Smooth muscle cell of the brain vasculature (primary cell): ENCODE measurements at places on chromosomes 1 and 21.

GRCh38 chr21:28537371-28538079 is 455.2 kb downstream of the LTN1 start:
- no peak for DNase-seq

DNA sequence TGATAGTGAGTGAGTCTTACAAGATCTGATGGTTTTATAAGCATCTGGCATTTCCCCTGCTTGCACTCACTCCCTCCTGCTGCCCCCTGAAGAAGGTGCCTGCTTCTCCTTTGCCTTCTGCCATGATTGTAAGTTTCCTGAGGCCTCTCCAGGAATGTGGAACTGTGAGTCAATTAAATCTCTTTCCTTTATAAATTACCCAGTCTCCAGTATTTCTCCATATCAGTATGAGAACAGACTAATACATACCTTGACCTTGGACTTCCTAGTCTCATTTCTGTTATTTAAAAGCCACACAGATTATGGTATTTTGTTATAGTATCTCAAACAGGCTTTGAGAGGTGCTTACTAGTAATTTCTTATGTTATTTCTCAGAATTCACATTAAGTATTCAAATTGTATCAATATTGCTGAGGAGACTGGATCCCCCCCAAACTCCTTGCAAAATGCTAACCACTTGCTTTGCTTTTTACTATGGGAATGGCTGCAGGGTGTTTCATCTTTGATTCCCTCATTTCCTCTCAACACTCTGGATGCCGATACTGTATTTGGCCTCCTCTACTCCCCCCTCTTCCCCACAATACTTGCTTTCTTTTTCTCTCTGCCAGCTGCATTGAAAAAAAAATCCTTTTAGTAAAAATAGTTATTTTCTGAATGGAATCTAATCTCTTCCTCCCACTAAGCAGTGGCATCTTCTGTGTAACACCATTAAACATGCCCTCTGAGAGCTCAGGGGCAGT is 96.9 kb upstream of the WLS start:
- DNase-seq, result no peak

GRCh38 chr1:183693521-183693920 is 40.4 kb upstream of the APOBEC4 start:
- DNase-seq, result no peak

- no peak for DNase-seq
Observed at GRCh38 chr21:41677671-41678015, 89.2 kb downstream of the RIPK4 start.

GRCh38 chr1:20178634-20179370 is 7.1 kb upstream of the UBXN10 start:
- no peak for DNase-seq

- DNase-seq, result no peak
Observed at GRCh38 chr21:41706263-41706639, 60.6 kb downstream of the RIPK4 start.

DNA sequence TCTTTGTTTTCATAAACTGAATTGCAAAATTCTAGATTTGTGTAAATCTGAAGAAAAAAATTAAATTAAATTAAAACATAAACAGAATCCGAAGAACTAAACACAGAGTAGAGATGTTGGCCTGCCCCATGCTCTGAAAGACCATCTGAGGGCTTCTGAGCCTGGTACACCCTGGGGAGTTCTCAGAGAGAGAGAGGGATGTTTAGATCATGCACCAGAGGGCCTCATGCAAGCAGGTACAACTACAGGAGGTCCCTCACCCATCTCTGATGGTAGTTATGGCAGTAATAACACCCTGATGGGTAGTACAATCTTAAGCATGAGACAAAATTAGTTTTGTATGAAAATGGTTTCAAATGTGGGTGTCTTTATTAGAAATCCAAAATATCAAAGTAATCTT is 127.7 kb downstream of the TGFB2 start:
- no peak for DNase-seq

GRCh38 chr1:245448975-245449431 is 294.2 kb downstream of the KIF26B start:
- no peak for DNase-seq

- DNase-seq, result no peak
Observed at GRCh38 chr1:239657291-239657690, 270.9 kb downstream of the CHRM3 start.

GRCh38 chr1:175116903-175117302 is 49.3 kb downstream of the TNN start:
- DNase-seq, result no peak

DNA sequence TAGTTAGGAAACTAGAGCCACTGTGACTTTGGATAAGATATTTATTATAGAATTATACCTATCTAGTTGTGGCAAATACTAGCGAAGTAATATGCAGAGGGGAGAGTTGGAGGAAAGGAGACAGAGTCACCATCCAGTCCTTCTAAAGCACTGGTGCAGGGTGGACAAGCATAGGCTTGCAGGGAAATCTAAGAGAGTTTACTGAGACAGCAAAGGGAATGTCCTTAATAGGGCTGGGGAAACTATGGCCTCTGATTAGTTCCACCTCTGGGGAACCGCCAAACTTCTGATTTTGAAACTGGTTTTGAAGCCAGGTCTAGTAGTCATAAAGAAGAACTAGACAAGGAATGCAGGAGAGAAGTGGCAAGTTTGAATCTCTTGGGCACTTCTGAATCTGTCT is 407.9 kb downstream of the VAV3 start:
- no peak for DNase-seq

- DNase-seq, result no peak
Observed at GRCh38 chr1:57222801-57223200, 201.1 kb downstream of the DAB1 start.

GRCh38 chr21:15763359-15763758 is 33.6 kb downstream of the USP25 start:
- DNase-seq, result no peak

DNA sequence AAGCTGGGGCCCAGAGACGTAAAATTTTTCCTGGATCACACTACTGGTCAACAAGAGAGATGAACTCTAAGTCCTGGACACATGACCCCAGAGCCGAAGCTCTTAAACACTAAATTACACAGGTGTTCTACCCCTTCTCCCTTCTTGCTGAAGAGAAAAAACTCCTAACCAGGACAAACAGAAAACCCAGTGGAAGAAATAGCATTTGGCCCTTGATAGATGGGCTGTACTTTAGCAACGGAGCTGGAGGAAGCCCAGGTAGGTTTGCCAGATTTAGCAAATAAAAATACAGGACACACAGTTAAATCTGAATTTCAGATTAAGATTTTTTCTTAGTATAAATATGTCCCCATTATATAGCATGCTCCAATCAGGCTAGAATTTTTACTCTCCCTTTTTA is 72.7 kb downstream of the DIRAS3 start:
- DNase-seq, result no peak

- DNase-seq, result no peak
Observed at GRCh38 chr1:208520438-208521099, 276.4 kb upstream of the PLXNA2 start.

DNA sequence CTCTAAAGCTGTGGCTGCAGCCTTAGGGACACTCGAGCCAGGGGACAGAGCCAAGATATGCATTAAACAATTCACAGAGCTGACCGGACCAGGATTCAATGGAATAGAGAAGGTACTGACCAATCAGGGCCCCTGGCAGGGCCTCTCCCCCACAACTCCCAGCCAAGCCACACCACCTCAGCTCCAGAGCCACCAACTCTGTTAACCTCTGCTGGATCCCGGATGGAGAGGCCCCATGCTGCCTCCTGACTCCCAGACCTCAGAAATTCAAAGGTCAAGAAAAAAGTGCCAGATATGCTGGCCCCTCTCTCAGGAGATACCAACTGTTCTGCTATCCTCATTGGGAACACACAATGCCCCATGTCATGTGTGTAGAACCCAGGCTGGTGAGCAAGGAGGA is 62.1 kb downstream of the CD46 start:
- no peak for DNase-seq

- no peak for DNase-seq
Observed at GRCh38 chr21:34801519-34802132, 132.8 kb downstream of the CLIC6 start.

DNA sequence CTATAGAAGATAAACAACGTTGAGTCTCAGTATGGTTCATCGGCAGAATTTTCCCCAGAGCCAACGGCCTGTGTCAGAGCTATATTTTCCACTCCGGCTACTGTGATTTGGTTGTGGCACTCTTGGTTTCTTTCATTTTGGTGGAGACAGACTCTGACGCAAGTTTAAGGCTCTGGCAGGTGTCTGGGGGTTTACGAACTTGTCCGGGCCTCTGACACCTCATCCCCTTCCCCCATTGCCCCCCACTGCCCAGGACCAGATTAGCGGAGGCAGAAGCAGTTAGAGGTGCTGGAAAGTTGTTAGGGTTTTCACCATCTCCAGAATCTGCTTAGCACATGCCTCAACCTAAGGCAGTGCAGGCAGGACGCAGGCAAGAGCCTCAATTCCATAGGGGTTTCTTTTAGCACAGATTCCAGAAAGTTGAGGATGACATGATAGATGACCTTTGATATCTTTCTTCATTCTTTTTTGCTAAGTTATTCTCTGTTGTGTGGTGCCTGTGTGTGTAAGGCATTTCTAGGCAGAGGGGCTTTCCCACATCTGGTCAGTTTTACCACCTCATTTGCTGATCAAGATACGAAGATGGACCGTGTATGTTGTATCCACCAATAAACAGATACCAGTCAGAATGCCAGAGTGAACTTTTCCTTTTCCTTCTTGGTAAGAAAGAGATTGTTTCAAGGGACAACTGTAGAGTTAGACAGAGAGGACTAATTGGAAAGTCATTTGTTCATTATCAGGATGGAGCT is 18.4 kb upstream of the IL10 start:
- DNase-seq, result no peak

DNA sequence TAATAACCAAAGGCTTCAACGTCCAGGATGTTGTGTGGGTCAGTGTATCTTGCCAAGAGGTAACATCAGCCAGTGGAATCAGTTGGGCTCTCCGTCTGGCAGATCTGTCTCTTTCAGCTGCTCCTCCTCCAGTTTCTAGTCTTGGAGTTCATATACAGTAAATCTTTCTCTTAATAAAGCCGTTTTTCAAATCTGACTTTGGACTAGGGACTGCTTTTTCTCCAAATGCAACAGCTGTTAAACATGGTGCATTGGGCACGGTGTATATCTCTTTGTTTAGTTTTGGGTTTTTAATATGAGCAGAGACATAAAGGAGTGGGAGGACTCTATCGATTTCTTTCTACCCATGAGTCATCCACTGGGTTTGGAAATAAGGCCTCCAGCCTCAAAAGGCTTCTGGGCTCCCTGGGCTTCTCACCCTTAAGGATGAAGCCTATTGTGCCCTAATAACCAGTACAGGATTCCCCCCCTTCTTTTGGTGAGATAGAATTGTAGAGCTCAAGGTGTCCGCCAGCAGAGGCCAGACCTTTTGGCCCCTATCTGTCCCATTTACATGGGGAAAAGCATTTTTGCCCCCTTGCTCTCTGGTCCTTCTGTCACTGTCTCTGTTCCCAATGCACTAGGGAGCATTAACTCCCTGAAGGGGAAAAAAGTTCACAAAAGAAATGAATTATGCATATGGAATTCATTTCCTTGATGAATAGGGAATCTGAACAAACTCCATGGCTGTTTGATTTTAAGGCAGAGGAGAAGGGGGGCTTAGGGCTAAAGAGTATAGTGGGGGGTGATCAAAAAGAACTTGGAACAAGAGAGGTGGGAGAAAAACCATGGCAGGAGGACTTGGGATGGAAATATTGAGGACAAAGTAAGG is 86.0 kb downstream of the PBX1 start:
- DNase-seq, result no peak

DNA sequence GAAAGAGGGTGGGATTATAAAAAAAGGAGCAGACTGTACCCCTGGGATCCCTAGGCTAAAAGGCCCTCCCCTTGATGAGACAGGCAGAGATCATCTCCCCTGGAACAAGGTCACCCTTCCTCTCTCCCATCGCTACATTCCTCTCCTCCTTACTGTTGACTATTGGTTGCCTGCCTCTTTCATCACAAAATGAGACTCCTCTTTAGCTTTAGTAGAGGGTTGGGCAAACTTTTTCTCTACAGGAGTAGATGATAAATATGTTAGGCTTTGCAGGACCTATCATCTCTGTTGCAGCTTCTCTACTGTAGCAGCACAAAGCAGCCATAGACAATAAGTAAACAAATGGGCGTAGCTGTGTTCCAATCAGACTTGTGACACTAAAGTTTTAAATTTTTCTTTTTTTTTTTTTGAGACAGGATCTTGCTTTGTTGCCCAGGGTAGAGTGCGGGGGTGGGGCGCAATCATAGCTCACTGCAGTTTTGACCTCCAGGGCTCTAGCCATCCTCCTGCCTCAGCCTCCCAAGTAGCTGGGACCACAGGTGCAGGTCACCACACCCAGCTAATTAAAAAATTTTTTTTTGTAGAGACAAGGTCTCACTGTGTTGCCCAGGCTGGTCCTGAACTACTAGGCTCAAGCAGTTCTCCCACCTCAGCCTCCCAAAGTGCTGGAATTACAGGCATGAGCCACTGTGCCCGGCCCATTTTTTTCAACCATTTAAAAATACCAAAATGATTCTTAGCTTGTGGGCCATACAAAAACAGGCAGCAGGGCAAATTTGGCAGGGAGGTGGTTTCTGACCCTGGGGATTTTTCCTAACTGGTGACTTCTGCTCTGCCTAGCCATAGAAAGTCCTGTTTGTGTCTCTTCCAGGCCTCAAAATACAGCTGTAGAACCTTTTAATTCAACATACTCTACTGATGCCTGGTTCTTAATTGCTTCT is 15.1 kb downstream of the MCL1 start:
- DNase-seq, result no peak
